ENCODE measurements at places on chromosomes 12 and 14.
A peak's percentile ranks its signal among the peaks of the same experiment; 100 is the strongest.

DNA sequence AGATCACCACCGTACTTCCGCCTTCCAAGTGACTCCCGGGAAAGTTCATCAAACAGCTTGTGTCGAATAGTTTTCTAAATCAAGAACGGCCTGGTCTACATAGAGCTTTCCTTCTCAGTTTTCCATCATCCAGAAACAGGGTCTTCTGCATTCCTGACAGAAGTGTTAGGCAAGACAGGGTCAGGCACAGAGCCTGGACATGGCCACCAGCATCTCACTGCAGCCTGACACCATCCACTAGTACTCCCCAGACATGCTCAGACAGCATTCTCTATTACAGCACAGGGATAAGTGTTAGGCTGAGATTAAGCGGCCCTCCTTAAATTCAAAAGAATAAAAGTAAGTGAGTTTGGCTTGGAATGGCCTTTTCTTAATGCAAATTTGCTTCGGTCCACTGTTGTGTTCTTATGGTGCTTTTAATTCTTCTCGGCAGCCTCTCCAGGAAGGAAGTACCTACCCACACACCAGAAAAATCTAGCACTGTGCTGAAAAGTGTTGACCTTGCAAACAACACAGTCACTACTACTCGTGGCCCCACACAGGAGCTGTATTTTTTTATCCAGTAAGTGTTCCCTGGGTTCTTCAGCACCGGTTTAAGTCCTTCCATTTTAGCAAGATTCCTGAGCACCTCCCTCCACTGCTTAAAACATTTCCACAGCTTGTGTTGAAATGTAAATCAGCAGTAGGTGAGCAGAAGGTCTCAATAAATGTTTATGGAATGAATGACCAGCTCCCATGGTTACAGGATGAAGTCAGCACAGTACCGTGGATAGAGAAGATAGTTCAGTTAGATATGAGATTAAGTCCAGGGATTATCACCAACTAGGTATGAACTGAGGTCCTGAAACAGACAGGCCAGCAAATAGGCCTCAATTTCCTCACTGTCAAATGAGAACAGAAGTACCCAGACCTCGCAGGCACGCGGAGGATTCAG is 44.1 kb downstream of the SETD3 start:
- DNase-seq = no peak

- DNase-seq = no peak
Measured at GRCh38 chr14:78074561-78074960, 95.6 kb upstream of the NRXN3 start.

DNA sequence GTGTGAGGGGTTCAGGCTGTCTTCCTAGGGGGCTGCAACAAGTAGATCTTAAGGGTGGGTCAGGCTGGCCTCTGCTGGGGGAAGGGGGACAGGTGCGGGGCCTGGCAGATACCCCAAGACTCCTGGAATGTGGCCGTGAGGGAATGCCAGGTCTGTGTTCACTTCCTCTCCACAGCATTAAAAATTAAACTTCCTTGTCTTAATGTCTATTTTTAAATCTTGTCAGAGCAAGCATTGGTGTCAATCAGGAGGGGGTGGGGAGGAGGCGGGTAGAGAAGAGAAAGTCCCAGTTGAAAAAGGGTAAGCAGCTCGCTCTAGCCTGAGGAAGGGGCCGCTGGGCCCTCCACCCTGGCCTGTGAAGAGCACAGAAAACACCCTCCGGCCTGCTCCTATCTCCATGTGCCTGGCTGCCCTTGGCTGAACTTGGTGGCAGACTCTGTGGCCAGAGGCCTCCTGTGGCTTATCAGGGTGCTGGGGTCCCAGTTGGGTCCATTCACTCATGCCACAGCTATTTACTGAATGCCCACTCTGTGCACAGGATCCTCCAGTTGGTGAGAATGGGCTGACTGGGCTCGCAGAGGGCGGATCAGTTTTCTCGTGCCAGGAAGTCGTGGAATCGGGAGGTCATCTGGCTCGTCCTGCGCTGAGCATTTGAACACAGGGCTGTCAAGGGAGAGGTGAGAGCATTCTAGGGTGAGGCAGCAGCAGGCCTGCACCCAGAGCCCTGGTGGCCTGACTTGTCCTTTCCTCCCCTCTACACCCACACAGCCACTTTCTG is 128.8 kb downstream of the TSPAN9 start:
- DNase-seq = no peak

- no peak for DNase-seq
Measured at GRCh38 chr14:50688875-50689274, 20.8 kb upstream of the SAV1 start.

DNA sequence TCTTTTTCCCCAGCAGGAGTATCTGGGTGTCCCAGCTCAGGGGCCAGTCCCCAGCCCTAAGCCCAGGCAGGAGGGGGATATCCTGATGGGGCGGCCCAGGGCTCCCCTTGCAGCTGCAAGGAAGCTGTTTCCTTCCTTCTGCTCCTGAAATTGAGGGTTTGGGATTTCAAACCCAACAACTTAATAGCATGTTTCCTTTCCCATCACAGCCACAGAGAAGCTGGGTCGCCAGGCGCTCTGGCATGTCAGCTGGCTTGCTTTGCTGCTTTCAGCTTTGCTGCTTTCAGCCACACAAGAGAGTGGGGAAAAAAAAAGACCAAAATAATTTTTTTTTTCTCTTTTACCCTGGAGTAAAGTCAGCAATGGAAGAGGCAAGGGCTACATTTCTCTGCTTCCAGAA is 30.0 kb downstream of the HVCN1 start:
- no peak for DNase-seq

- peak; percentile 62 for DNase-seq
Measured at GRCh38 chr14:31228533-31228932, 20.9 kb upstream of the HECTD1 start.

GRCh38 chr12:30908722-30909348 is 17.7 kb upstream of the TSPAN11 start:
- DNase-seq = peak; percentile 93

DNA sequence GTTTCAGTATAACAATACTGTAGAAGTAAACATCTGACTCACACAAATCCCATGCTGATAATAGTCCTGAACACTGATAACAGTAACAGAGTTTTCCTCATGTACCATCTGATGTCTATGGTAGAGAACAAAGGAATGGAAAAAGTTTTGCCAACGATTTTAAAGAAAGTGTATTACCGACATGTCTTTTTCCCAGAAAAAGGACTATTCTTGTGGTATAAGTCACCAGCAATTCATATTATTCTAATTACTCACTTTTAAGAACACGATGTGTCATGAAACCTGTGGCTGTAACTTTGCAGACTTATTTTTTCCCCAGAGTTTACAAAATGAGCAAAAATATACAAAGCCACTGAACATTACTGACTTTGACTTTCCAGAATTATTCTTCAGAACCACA is 40.1 kb upstream of the DCN start:
- peak; percentile 77 for DNase-seq

GRCh38 chr14:73240816-73241480 is 3.6 kb downstream of the PAPLN start:
- DNase-seq = no peak

DNA sequence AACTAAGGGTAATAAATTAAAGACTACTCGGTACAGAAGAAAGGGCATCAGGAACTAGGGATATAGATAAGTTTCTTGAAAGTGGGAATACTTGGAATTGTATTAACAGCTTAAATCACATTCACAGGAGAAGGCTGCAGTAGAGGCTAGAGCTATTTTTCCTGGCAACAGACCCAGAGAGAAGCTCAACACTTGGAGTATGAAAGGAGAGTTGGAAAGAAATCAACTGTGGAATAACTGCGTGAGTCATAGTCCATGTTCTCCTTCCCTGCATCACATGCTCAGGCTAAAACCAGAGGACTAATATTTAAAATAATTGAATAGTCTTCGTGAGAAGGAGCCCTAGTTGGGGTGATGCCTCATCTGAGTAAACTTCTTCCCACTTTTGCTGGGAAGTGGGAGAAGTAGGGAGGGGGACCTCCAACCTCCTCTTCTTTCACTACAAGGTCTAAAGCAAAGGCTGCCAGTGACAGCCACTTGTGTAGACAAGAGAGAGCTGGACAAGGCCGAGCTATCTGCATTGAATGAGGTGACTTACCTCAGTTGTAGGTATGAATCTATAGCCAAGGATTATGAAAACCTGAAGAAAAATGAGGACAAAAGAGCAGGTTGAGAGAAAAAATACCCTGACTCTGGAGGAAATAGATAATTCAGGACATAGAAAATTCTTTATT is 32.7 kb downstream of the DYRK2 start:
- DNase-seq = peak; percentile 98

DNA sequence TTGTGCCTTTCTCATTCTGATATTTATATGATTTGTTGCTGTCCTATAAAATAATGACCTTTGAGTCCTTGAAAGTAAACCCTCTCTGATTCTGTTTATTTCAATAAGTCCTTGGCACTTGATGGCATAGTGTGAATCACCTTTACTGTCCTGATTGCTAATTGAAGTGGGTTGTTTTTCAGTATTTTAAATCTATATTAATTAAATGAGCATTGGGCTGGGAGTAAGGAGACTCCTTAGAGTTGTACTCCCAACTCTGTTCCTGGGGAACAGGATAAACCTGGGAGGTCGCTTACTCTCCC is 235.7 kb downstream of the EGLN3 start:
- no peak for DNase-seq

- no peak for DNase-seq
Measured at GRCh38 chr14:85482552-85482951, 47.4 kb upstream of the FLRT2 start.

GRCh38 chr14:59829469-59830337 is 40.9 kb downstream of the RTN1 start:
- DNase-seq = peak; percentile 58

DNA sequence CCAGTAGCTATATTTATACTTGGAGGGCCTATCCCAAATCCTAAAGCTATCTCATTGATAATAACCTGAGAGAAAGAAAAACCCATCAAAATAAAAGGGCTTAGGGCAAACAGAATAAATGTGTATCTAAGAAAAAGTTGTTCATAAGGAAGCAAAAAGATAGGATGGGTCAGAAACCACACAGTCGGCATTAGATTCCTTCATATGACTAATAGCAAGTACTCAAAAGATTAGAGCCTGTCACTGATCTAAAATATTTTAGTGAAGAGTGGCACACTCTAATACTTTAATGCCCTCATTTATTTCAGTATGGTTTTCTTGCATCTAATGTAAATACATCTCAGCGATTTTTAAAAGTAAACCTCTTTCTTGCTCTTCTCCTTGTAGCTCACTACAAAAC is 17.1 kb upstream of the NAV3 start:
- DNase-seq = no peak

DNA sequence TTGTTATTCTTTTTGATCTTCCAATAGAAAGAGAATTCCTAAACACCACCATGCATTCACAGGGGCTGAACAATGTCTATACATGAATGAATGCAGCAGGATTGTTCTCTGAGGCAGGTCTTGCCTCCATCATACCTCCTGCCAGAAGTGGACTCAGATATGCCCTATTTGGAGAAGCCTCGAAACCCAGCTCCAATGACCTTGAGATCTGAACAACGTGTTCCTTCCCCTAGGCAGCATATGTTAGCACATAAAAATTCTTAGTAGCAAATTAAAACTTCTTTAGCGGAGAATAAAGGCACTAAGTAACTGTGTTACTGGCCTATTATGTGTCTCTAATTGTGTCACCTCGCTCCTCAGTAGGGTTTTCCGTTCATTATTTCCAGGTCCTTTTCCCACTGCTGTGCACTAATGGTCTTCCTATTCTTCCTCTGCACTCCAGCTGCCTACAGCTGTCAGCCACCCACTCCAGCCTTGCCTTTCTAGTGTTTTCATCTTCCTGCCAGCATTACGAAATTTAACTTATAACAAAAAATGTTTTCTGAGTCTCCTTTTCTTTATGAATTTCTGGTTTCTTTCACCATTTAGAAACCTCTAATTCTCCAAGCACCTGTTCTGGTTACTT is 62.6 kb upstream of the IGF1 start:
- DNase-seq = no peak
